ENCODE measurements at places on chromosomes 3 and 15.

GRCh38 chr15:82298032-82298431 is 35.4 kb downstream of the SAXO2 start:
- no peak overlapping the region for H3K27ac ChIP-seq
- H3K4me3 ChIP-seq: no peak overlapping the region
- H3K4me1 ChIP-seq: peaks cover 8% of the 10 kb centered on the region
- H3K36me3 ChIP-seq: no peaks in the 10 kb centered on the region
- DNase-seq: no peak
- peaks cover 11% of the 10 kb centered on the region for H3K27me3 ChIP-seq

DNA sequence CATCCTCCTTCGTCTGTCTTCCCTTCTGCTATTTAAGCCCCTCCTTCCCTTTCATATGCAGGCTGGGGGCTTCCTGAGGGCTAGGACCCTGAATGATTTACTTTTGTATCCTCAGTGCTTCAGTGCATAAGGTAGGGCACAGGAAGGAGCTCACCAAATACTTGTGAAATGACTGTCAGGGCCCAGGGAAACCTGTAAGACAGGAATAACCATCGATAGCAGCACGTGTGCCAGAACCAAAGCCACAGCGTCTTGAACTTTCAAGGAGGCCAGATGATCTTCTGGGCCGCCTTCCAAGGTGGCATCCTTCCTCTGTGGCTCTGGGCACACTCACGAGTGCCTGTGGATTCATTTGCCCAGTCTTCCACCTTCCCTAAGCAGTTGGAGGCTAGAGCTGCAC is 3.9 kb downstream of the TMED3 start:
- H3K4me3 ChIP-seq: no peak overlapping the region
- H3K27ac ChIP-seq: no peak overlapping the region
- H3K36me3 ChIP-seq: peaks cover 66% of the 10 kb centered on the region

- peaks cover 10% of the 10 kb centered on the region for H3K27me3 ChIP-seq
- DNase-seq: no peak
These were observed 13.5 kb downstream of the HTR3E start for GRCh38 chr3:184110316-184110725.

- no peak for DNase-seq
- H3K4me3 ChIP-seq: no peak overlapping the region
- no peak overlapping the region for H3K27ac ChIP-seq
- H3K4me1 ChIP-seq: peaks cover 4% of the 10 kb centered on the region
These were observed 10.8 kb upstream of the PHLDB2 start for GRCh38 chr3:111848283-111848682.

DNA sequence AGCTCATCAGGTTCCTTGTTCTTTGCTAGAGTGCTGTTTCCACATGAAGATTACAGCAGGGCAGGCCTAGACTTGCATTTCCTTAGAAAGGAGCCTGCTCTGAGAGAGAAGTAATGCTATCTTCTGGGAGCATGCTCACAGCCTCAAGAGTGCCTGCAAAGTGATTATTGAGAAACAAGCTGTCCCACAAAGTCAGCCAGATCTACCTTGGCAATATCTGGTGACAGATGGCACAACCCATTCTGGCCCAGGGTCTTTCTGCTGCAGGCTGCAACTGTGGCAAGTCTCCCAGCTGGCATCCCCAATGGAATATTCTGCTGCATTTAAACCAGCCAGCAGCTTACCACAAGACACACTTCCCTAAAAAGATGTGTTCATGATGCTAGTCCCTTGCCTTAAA is 29.3 kb downstream of the MTMR10 start:
- no peak overlapping the region for H3K27ac ChIP-seq
- H3K4me1 ChIP-seq: peaks cover 3% of the 10 kb centered on the region
- no peak overlapping the region for H3K4me3 ChIP-seq
- DNase-seq: no peak

DNA sequence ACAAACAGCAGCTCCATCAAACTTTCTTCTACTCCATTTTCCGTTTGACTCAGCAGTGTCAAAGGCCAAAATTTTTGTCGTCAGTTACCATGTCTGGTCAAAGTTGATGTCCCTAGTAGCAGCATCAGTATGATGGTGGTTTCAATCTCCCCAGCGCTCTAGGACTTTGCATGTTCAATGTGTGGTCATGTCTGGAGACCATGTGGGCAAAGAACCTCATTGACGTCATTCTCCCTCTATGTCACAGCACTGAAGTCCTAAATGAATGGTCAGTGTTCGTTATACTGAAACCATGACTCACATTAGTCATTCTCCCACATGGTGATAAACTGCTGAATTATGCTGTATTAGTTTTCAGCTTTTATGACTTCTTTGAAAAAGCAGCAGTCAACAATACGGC is 23.2 kb downstream of the SHC4 start:
- DNase-seq: peak; percentile 71
- no peaks in the 10 kb centered on the region for H3K36me3 ChIP-seq
- H3K4me3 ChIP-seq: no peak overlapping the region
- H3K4me1 ChIP-seq: peaks cover 24% of the 10 kb centered on the region
- H3K27ac ChIP-seq: peak overlapping the region; percentile 56

- H3K4me3 ChIP-seq: no peak overlapping the region
- H3K4me1 ChIP-seq: peaks cover 12% of the 10 kb centered on the region
- H3K27me3 ChIP-seq: no peaks in the 10 kb centered on the region
- no peak for DNase-seq
- H3K27ac ChIP-seq: no peak overlapping the region
These were observed 28.9 kb downstream of the CSTA start for GRCh38 chr3:122353893-122354401.

GRCh38 chr3:137738710-137739109 is 25.4 kb upstream of the SOX14 start:
- no peak overlapping the region for H3K27ac ChIP-seq
- no peak overlapping the region for H3K4me3 ChIP-seq

GRCh38 chr3:47370887-47371697 is 9.7 kb upstream of the PTPN23 start:
- H3K4me1 ChIP-seq: no peaks in the 10 kb centered on the region
- peaks cover 2% of the 10 kb centered on the region for H3K27me3 ChIP-seq
- no peak overlapping the region for H3K27ac ChIP-seq
- no peak for DNase-seq

DNA sequence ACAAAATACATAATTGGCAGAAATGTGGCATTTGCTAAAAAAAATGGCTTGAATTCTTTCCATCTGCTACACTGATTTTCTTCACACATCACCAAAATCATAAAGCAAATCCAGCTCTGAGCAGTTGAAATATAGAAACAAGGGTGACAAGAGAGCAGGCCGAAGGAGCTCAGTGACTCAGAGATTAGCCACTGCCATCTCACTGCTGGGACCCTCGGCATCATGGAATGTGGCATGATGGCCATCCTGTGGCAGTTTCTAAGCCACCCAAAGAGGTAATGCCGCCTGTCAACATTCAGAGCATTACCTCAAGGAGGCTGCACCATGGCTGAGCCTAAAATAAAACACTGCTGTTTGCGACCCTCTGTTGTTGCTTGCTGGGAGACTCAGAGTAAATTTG is 80.5 kb upstream of the OSBPL11 start:
- H3K36me3 ChIP-seq: no peaks in the 10 kb centered on the region
- no peak for DNase-seq
- no peaks in the 10 kb centered on the region for H3K4me1 ChIP-seq

DNA sequence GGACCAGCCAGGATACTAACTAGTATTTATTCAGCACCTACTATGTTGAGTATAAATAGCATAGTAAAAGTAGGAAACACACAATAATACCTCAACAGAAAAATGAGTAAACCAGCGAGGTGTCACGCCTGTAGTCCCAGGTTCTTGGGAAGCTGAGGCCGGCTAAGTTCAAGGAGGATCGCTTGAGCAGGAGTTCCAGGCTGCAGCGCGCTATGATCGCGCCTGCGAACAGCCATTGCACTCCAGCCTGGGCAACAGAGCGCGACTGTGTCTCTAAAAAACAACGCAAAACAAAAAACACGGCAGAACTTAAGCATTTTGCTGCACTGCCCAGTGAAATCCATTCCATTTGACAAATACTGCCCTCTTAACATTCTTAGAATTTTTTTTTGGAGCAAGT is 1.3 kb upstream of the DENND6A start:
- peaks cover 18% of the 10 kb centered on the region for H3K4me1 ChIP-seq
- DNase-seq: no peak
- H3K27ac ChIP-seq: peak overlapping the region; percentile 36
- peaks cover 12% of the 10 kb centered on the region for H3K36me3 ChIP-seq

- no peak overlapping the region for H3K27ac ChIP-seq
- no peak overlapping the region for H3K4me3 ChIP-seq
- no peak for DNase-seq
- no peaks in the 10 kb centered on the region for H3K36me3 ChIP-seq
- H3K27me3 ChIP-seq: no peaks in the 10 kb centered on the region
- no peaks in the 10 kb centered on the region for H3K4me1 ChIP-seq
These were observed 13.7 kb downstream of the FAM107A start for GRCh38 chr3:58563386-58564035.

- no peak overlapping the region for H3K27ac ChIP-seq
- peaks cover 3% of the 10 kb centered on the region for H3K4me1 ChIP-seq
- no peaks in the 10 kb centered on the region for H3K36me3 ChIP-seq
These were observed 17.2 kb downstream of the ARRDC4 start for GRCh38 chr15:97977734-97978133.

- peak overlapping the region; percentile 97 for H3K27ac ChIP-seq
- peaks cover 9% of the 10 kb centered on the region for H3K36me3 ChIP-seq
- DNase-seq: peak; percentile 41
- peak overlapping the region; percentile 92 for H3K4me3 ChIP-seq
- peaks cover 15% of the 10 kb centered on the region for H3K4me1 ChIP-seq
These were observed 393 bp downstream of the ERICH6 start for GRCh38 chr3:150703299-150703755.

- no peak for DNase-seq
- H3K4me3 ChIP-seq: no peak overlapping the region
- no peaks in the 10 kb centered on the region for H3K4me1 ChIP-seq
- no peaks in the 10 kb centered on the region for H3K27me3 ChIP-seq
- no peaks in the 10 kb centered on the region for H3K36me3 ChIP-seq
These were observed 219.1 kb upstream of the FEZF2 start for GRCh38 chr3:62592408-62592807.

GRCh38 chr3:179865861-179866505 is 170.8 kb downstream of the PEX5L start:
- no peak for DNase-seq
- H3K27ac ChIP-seq: no peak overlapping the region
- H3K4me1 ChIP-seq: no peaks in the 10 kb centered on the region
- H3K4me3 ChIP-seq: no peak overlapping the region
- peaks cover 8% of the 10 kb centered on the region for H3K27me3 ChIP-seq

DNA sequence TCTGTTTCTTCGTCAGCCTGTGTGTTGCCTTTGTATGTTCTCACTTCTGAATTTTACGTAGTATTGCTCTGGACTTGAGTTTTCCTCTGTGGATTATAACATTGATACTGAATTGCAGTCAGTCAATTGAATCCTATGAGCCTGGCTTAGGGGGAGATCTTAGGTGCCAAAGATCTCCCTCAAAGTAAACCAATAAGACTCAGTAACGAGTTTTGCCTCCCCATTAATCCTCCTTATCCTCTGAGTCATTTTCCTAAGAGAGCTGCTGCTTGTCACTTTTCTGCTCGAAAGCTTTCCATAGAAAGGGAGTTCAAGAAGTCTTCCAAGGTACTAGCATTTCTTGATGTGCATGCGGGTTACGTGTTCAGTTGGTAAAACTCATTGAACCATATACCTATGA is 126.4 kb downstream of the CHDH start:
- no peak overlapping the region for H3K4me3 ChIP-seq
- peaks cover 9% of the 10 kb centered on the region for H3K36me3 ChIP-seq
- H3K27ac ChIP-seq: peak overlapping the region; percentile 26
- no peak for DNase-seq
- H3K4me1 ChIP-seq: peaks cover 48% of the 10 kb centered on the region
- peaks cover 4% of the 10 kb centered on the region for H3K27me3 ChIP-seq

GRCh38 chr15:74265046-74265639 is 29.0 kb downstream of the CCDC33 start:
- DNase-seq: no peak
- no peaks in the 10 kb centered on the region for H3K36me3 ChIP-seq
- H3K4me3 ChIP-seq: no peak overlapping the region
- no peaks in the 10 kb centered on the region for H3K27me3 ChIP-seq

DNA sequence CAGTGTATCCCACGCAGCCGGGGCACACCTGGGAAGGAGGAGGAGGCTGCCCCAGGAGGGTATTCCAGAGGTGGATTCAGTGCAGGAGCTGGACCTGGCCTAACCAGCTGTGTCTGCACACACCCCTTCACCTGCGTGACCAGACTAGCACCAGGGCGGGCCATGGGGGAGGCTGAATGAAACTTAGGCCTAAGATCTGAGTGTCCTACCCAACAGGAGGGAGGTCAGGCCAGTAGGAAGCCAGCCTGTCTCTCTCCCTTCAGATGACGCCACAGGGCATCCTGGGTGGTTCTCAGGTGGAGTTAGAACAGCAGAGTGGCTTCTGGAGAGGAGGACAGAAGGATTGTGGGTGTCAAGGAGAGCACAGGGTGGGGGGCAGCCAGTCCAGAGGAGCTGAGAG is 3.4 kb upstream of the SEMA3F start:
- DNase-seq: no peak
- peaks cover 27% of the 10 kb centered on the region for H3K27me3 ChIP-seq
- peaks cover 5% of the 10 kb centered on the region for H3K4me1 ChIP-seq
- H3K27ac ChIP-seq: no peak overlapping the region
- H3K4me3 ChIP-seq: no peak overlapping the region

DNA sequence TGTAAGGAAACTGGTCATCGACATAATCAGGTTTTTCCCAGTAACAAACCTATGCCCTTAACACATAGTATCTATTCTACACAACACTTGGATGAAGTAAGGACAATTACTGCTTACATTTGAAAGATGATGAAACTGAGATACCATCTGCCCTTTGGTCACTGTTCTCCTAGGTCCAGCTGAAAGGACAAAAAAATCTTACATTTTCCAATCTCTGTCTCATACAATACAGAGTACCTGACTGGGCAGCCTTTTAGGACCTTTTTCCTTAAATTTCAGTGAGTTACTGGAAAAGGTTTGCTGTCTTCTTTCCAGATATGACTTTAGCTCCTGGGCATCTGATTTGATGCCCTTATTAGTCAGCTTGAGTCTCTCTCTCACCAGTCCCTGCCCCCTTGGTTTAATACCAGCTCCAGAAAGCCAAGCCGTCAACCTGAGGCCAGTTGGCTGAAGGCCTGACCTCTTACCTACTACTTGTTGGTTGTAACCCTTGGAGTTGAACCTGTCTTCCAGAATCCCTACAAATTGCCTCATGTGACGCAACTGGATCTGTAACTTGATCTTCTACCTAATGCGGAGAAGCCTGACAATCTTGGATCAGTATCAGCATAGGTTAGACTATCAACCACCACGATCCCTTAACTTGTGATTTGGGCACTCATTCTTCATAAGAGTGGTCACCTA is 355.3 kb upstream of the ZNF385D start:
- no peak overlapping the region for H3K4me3 ChIP-seq
- no peaks in the 10 kb centered on the region for H3K4me1 ChIP-seq
- no peak overlapping the region for H3K27ac ChIP-seq
- H3K27me3 ChIP-seq: no peaks in the 10 kb centered on the region
- H3K36me3 ChIP-seq: no peaks in the 10 kb centered on the region
- no peak for DNase-seq
